KBM-7 (cell line): ENCODE measurements at places on chromosomes 16 and 17.

DNA sequence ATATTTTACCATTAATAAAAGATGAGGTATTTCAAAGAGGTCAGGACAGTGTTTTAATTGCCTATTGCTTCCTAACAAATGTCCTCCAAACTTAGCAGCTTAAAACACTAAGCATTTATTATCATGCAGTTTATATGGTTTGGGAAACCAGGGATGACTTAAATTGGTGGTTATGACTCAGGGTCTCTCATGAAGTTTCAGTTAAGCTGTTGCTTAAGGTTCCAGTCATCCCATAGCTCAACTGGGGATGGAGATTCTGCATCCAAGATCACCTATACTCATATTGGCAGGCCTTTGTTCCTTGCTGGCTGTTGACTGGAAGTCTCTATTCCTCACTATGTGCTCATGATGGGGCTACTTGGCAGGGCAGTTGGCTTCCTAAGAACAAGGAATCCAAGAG, 1329.9 kb upstream of the GOT2 start:
- no peak for DNase-seq

GRCh38 chr16:5058476-5058875, 7.3 kb downstream of the C16orf89 start:
- no peak for DNase-seq

GRCh38 chr17:15238676-15239422, 26.3 kb downstream of the PMP22 start:
- no peak for DNase-seq

DNA sequence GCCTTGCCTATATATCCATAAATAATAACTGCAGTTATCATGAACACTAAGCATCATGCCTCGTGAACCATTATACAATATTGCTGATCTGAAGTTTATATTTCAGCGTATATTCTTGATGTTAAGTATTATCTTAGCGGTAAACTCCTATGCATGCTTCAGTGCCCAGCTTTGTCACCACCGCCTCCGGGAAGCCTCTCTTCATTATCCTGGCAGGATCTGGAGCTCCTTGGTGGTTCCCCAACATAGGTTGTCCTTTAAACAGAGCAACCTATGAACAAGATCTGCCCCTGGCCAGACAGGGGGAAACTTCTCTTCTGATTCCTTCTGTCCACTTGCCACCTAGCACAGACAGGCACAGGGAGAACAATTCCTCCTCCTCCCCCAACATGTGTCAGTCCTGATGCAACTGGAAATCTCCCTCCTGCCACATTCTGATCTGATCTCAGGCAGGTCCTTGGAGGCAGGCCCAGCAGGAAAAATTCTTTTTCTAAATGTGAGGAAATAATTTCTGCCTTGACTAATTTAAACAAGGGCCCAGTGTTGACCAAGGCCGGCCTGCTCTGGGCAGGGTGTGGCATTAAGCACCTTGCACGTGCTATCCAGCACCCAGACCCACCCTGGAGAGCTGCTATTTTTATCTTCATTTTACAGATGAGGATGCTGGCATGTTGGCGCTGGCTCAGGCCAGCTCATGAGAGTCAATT, 22.4 kb downstream of the SPNS2 start:
- no peak for DNase-seq

DNA sequence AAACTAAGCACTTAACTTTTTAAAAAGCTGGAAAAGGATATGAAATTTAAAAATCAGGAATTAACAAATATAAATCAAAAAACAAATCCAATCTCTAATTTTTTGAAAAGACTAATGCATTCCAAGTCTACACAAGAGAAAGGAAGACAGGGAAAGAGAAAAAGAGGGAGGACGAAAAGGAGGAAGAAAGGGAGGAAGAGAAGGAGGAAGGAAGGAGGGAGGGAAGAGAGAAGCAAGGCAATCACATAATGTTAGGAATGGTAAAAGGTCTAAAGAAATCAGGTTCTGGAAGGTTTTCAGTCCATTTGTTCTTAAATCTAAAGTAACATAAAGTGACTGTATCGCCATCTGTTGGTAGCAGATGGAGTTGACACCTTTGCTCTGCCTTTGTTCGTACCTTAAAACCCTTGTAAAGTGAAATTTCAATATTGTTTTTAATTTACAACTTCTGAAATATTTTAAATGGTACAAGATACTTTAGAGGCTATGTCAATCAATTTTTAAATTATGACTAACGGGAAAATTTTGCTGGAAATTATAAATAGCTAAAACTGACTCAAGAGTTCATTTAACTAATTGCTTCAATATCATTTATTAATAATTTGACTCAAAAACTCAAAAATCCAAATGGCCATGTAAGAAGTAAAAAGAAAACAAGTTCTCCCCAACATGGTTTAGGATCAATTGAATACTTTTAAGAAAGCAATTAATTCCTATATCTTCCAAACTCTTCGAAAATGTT, 20.4 kb upstream of the CDYL2 start:
- peak; percentile 57 for DNase-seq

GRCh38 chr16:4325253-4325758, 9.4 kb downstream of the GLIS2 start:
- peak; percentile 56 for DNase-seq

- no peak for DNase-seq
These were observed 65.1 kb downstream of the SOCS1 start for GRCh38 chr16:11190588-11191560.

DNA sequence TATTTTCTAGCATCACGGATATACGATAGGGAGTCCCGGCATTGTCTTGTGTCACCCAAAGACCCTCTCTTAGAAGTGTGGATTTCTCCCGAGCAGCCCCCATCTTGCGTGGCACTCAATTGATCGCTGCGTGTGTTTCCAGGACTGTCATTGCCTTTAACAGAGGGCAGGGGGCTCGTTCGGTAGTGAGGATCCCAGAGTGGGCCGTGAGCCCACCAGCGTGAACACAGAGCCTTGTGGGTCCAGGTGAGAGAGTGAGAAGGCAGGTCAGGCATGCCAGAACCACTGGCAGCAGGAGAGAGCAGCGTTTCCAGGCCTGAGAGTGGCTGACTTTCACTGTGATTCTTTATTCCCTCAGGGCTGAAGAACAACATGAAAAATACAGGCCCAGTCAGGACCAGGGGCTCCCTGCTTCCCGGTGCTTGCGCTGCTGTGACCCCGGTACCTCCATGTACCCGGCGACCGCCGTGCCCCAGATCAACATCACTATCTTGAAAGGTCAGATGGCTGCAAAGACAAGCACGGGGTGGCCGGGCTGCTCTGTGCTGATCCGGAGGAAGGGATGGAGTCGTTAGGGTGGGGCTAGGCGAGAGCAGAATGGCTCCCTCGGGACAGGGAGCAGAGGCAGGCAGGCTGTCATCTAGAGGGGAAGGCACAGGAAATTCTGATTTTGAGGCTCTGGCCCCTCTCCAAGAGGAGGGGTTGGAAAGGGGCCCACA, 22.4 kb downstream of the C1QTNF1 start:
- DNase-seq = no peak
